Activated CD8-positive, alpha-beta T cell treated with anti-CD3 and anti-CD28 coated beads, Interleukin-2, amount 10 ng/mL, durations not matched to agents 7 days and 5 days (primary cell): ENCODE measurements at places on chromosomes 12 and 14. TPM values are rescaled to one million over a fixed set of nuclear protein-coding genes. Genes with fewer than 3 reads are reported as not detected.
A peak's percentile ranks its signal among the peaks of the same experiment; 100 is the strongest.

DNA sequence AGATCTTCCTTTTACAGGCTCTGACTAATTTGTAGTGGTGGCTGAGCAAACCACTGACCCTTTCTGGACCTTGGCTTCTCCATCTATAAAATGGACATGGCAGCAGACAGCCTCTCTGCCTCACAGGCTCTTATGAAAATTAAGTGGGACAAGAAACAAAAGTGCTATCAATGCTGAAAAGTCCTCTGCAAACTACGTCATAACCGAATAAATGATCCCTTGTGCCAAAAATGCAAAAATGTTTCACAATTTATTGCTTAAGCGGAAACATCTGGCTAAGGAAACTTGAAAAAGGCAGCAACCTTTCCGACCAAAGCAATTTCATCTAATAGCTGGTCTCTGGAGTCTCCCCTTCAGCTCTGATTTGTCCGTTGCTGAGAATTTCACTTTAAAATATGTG, 108.5 kb upstream of the PLXNC1 start:
- DNase-seq: no peak

DNA sequence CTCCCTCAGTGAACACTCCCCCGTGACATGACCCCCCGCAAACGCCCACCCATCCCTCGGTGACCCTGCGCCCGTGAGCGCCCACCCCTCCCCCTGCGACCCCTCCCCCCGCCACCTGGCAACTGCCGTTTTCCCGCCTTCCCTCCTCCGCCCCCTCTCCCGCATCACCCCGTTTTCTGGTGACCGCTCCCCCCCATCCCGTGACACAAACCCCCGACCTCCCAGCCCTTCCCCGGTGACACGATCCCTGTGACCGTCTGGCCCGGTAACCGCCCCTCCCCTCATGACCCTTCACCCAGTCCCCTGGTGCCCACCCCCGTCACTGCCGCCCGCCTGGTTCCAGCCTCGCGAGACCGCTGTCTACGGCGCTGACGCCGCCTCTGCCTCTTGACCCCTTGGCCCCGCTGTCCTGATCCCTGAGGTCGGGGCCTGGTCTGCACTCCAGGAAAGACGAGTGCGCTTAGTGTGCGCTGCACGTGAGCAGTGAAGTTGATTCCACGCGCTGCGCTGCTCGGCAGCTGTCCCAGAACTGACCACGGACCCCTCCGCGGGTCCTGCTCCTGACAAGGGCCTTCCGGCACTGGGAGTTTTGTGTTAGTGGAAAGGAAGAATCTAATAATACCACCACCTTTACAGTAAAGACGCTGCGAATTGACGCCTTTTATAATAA, 59.4 kb downstream of the DDX51 start:
- peak; percentile 63 for DNase-seq

- no peak for DNase-seq
Measured at GRCh38 chr14:105201156-105201924, 20.2 kb upstream of the NUDT14 start.

DNA sequence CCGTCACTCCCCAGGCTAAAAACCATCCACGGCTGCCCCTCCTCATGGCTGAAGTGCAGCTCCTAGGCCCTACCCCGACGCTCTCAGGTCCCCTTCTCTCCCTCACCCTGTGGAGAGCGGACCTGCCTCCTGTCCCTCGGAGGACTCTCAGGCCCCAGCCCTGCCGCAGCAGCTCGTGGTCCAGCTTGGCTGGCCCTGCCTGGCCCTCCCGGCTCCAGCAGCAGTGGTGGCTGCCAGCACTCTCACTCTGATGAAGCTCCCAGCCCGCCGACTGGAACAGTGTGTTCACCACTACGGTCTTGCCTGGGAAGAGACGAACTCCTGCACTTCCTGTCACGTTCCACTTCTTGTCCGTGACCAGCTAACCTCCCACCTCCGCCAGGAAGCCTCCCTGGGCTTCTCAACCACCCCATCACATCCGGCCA, 11.1 kb downstream of the BAG5 start:
- no peak for DNase-seq

DNA sequence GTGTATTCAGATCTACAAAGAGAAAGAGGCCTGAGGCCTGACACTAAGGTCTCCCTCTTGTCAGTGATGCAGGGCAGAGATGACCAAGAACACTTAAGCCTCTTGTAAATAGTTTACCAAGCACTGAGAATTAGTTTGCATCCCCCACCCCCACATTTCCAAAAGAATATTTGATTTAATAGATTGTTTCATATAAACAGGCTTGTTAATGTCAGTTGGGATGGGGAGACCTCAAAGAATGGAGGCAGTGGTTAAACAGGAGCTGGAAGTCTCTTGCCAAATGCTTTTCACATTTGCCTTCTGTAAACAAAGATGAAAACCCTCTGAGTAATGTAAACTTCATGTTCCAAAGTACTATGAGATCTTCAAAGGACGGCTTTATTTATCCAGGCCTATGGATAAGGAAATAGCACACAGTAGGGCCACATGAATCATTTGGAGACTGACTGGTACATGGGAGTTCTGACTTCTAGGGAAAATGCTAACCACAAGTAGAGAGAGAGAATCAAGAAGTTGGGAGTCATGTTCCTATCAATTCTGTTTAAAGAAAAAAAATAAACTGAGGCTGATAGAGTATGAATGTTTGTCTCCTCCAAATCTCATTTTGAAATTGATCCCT, 234.7 kb downstream of the ANO2 start:
- DNase-seq: no peak

DNA sequence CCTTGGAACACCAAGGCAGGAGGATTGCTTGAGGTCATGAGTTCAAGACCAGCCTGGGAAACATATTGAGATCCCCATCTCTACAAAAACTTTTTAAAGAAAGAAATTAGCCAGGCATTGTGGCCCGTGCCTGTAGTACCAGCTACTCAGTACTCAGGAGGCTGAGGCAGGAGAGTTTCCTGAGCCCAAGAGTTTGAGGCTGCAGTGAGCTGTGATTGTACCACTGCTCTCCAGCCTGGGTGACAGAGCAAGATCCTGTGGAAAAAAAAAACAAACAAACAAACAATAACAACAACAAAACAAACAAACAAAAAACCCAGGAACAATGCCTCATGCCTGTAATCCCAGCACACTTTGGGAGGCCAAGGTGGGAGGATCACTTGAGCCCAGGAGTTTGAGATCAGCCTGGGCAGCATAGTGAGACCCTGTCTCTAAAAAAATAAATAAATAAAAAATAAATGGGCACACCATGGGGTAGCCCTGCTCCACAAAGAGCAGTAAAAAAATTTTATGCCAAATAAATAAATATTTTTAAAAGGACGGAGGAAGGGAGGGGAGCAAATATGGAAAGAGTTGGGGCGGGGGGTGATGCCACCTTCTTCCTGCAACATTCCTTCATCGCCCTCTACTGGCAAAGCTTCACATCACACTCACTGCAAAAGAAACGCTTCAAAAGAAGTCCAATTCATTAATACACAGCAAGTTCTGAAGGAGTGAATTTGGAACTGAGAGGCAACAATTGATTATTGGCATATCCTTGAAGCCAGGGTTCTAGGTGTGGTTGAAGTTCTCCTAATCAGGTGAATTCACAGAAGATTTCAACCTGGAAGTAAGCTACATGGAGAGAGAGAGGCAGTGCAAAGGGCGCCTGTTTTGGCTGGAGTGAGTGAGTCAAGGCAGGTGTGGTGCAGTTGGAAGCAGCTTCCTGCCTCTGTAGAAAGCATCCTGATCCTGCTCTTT, 8.8 kb upstream of the GNPTAB start:
- DNase-seq: peak; percentile 83

DNA sequence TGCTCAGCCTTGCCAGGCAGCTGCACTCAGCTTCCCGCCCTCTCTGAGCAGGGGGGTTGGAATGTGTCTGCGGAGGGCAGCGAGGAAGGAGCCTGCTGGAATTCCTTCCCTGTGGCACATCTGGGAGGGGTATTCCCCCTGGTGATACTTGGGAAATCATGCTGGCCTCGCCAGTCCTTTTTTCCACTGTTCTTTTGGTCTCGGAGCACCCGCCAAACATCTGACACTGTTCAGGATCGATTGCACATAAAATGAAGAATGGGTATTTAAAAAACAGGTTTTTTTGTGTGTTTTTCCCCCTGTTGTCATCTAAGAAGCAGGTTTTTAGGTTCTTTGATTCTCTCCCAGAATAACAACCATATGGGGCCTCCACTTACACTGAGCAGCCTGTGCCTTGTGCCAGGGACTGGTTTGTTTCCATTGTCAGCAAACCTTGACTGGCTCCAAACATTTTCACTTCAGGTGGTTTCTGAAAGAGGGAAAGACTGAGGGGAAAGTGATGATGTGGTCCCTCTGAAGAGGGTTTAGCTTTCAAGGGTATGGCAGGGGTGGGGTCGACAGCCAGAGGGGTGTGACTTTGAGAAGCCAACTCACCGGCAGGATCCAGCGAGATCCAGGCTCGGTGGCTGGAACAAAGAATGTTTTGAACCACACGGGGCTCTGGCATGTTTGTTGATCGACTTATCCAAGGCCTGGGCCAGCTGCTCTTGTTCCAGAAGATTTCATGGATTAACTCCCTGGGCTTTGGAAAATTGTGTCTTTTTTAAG, 215.1 kb downstream of the CACNA1C start:
- DNase-seq: no peak

- DNase-seq: no peak
Measured at GRCh38 chr12:123152833-123153232, 1.9 kb upstream of the PITPNM2 start.

GRCh38 chr12:4829793-4830162, 79.9 kb upstream of the KCNA1 start:
- DNase-seq: no peak

GRCh38 chr12:23350808-23351207, 598.7 kb downstream of the SOX5 start:
- DNase-seq: no peak

- no peak for DNase-seq
Measured at GRCh38 chr12:78407722-78408121, 456.9 kb upstream of the SYT1 start.

DNA sequence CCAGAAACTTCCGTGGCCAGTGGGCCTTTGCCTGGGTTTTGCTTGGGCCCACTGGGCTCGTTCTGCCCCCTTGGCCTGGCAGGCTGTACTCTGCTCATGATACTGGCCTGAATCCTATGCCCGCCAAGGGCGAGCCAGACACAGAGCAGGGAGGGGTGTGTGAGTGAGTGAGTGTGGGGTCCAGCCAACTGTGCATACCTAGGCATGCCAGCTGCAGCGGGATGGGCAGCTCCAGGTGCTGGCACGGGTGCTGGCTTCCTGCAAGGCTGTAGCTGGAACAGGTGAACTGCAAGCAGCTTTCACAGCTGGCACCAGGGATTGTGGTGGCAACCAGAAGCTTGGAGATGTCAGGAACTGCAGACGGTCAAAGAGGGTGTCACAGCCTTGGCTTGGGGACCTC, 1276.4 kb downstream of the SLC16A7 start:
- no peak for DNase-seq

- DNase-seq: no peak
Measured at GRCh38 chr14:56687123-56687522, 107.5 kb downstream of the TMEM260 start.

DNA sequence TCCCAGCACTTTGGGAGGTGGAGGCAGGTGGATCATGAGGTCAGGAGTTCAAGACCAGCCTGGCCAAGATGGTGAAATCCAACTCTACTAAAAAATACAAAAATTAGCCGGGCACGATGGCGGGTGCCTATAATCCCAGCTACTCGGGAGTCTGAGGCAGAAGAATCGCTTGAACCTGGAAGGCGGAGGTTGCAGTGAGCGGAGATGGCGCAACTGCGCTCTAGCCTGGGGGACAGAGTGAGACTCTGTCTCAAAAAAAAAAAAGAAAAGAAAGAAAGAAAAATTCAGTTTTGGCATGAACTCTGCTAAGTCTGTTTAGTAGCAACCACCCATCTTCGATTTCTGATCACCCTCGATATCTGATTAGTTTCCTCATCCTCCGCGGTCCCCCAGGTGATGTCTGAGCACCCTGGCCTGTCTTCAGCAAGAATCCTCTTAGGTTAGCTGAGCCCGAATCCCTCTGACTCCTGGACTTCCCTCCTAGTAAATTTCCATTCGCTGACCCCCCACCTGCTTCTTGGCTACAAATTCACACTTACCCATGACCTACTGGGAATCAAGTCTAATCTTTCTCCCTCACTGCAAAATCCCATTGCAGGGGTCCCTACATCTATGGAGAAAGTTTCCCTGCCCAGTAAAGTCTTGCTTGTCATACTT, 879 bp upstream of the HSPB8 start:
- no peak for DNase-seq

GRCh38 chr12:39301422-39301821, 141.5 kb downstream of the KIF21A start:
- no peak for DNase-seq

DNA sequence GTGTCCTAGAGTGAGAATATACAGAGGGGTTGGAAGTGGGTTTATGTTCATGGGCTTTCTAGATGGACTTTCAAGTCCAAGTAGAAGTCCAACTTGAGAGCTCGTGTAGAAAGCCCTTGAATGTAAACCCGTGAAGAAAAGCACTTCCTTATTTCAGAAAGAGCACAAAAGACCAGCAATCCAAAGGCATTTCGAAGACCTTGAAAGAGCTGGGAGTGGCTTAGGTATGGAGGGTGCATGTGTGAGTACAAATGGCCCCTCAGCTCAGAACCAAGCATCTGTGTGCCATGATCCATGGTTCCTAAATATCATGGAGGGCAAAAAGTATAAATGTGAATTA, 160.7 kb downstream of the ETV6 start:
- DNase-seq: no peak

DNA sequence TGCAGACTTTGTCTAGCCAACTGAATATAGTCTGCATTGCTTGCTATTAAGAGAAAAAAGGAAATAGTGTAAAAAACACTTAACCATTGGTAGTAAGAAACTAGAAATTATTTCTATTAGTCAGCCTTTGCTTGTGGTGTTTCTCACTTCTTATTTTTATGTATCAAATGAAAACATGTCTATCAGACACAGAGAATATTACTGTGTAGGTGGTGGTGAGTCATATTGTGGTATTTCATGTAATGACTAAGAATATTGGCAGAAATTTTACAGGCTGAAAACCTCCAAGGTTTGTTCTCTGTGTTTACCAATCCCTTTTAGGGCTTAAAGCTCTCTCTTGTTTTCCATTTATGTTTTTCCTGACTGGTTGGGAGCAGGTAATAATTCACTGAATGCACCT, 87.2 kb downstream of the DAAM1 start:
- no peak for DNase-seq

DNA sequence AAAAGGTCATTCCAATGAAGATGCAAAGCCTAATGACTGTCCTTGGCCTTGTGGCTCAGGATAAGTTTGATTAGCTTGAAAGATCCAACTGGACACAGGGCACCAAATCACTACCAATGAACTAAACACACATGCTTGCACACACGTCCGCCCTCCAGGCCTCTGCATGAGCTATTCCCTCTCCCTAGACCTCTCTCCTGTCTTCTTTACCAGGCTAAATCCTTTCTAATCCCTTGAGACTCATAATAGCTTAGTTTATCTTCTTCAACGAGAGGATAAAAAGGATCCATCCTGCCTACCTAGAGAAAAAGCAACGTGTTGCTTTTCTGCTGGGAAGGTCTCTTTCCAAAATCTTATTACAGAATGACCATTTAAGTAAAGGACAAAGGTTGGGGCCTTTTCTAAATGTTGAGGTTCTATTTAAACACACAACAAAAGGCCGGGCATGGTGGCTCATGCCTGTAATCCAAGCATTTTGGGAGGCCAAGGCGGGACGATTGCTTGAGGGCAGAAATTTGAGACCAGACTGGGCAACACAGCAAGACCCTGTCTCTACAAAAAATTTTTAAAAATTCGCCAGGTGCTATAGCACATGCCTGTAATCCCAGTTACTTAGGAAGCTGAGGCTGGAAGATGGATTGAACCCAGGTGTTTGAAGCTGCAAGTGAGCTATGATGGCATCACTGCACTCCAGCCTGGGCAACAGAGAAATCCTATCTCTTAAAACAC, 22.4 kb downstream of the PXN start:
- DNase-seq: no peak

The LRRC9 gene
- total RNA-seq: not detected

The GPD1 gene
- 0.23 TPM for total RNA-seq

The HSPA2 gene
- total RNA-seq: 2.2 TPM

The ABCD2 gene
- total RNA-seq: 24.4 TPM

The DHRS2 gene
- 0.44 TPM for total RNA-seq

The KRT6C gene
- not detected for total RNA-seq
